Mucosa of gallbladder (tissue), 1 donor: ENCODE measurements at places on chromosomes 4 and X. TPM values are rescaled to one million over a fixed set of nuclear protein-coding genes. Genes with fewer than 3 reads are reported as not detected.

GRCh38 chr4:36420111-36420679 is 138.8 kb downstream of the DTHD1 start:
- DNase-seq = no peak

DNA sequence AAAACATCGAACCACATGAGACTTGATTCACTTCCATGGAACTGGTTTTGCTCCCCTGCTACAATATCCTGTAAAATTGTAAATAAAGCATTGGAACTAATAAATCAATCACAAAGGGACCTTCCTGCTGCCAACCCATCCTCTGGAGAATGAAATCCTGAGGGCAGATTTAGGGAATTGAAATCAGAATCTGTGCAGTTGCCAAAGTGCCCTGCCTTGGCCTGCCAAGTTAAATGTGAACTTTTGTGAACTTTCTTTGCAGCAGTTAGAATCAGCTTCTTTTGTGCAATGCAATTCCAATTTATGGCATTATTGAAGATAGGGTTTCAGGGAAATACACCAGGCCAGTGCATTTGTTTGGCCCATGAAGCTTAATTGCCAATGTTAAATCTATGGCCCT is 263.1 kb downstream of the PTTG2 start:
- no peak for DNase-seq

DNA sequence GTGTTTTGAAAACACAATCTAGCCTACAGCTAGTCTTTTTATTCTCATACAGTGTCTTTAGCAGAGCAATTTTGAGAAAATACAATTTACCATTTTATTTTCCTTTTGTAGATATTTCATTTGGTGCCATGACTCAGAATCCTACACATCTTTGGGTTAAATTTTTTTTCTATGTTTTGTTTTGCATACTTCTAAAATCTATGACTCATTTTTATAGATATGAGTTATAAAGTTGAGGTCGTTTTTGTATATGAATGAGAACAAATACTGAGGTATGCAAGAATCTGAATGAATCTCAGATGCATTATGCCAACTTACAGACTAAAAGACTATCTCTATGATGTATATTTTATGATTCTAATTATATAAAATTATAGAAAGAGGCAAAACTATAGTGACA is 206.5 kb upstream of the ANXA10 start:
- DNase-seq = no peak

DNA sequence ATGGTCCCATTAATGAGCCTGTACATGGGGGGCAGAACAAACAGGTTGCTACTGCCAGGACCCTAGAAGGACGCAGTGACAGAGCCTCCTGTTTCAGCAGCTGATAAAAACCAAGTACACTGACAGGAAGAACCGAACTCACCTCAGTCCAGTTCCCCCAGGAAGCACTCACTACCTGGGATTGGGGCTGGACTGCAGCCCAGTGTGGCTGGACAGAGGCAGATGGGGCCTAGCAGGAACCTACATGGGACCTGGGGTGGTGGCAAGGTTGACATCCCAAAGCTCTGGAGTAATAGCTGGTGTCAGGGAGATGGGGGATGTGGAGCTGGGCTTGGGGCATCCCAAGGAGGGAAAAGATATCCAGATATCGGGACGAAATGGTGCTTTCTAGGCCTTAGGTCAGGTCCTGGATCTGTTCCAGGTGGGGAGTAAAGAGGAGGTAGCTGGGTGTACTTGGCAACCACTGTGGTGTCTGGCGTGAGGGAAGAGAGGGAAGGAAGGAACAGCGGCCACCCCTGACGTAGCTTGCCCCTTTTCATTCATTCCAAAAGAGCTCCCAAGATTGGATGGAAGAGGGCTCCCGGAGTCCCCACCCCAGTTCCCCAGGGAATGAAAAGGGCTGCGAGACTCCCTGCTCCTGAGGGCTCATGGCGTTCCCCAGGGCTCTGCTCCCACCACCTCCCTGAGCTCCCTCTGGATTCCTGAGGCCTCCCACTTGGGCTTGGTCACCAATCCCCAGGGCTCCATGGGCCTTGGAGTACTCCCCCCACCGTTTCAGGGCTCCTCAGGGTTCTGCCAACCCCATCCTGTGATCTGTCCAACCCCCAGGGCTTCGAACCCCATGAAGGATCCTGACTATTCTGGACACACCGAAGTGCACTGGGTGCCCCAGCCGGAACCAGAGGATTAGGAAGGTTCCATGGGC is 4.5 kb downstream of the EMD start:
- no peak for DNase-seq

- DNase-seq = no peak
Observed at GRCh38 chrX:138519296-138519695, 192.2 kb downstream of the FGF13 start.

DNA sequence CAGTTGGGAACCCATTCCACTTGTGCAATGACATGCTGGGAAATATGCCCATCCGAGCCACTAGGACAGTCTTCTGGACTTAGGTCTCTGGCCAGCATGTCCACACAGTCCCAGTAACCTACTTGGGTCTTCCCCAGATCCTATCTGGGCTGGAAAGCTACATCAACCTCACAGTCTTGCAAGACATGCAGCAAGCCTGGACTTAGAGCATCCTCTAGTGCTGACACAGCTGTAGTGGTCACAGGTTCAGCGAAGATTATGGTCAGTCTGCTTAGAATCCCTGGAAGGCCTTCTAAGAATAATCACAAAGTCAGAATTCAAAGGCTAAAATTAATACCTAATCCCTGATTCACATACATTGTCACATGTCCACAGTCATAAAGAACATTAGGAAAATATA is 842.7 kb downstream of the STPG2 start:
- no peak for DNase-seq

- DNase-seq = no peak
Observed at GRCh38 chr4:107258359-107258758, 222.2 kb upstream of the DKK2 start.

- no peak for DNase-seq
Observed at GRCh38 chr4:143254491-143255226, 69.9 kb downstream of the USP38 start.

DNA sequence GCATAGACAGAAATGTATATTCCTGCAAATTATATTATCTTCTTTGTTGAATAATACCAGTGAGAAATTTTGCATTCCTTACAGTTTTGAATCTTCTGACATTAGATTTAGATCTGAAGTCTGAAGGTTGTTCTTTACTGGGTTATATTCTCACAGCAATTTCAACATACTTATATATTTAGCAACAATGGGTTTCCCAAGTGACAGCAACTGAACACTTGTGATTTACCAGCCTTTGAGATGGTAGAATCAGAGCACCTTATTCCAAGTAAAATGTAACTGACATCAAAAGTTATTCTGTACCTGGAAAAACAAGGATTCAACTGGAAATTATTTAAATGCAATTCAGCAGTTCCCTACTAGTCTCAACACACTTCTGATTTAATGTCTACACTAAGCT is 66.0 kb downstream of the RELL1 start:
- DNase-seq = no peak

- DNase-seq = no peak
Observed at GRCh38 chrX:120857240-120857639, 18.4 kb downstream of the CT47B1 start.

GRCh38 chr4:153521478-153521877 is 55.3 kb downstream of the TMEM131L start:
- no peak for DNase-seq

DNA sequence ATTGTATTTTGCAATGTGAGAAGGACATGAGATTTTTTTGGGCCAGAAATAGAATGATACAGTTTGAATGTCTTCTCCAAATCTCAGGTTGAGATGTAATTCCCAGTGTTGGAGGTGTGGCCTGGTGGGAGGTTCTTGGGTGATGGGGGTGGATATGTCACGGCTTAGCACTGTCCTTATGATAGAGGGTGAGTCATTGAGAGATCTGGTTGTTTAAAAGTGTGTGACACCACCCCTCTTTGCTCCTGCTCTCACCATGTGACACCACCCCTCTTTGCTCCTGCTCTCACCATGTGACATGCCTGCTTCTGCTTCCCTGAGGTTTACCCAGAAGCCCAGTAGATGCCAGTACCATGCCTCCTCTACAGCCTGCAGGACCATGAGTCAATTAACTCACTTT is 1226.9 kb downstream of the PCDH7 start:
- no peak for DNase-seq

- peak; percentile 80 for DNase-seq
Observed at GRCh38 chr4:23237771-23238170, 545.0 kb downstream of the GBA3 start.

DNA sequence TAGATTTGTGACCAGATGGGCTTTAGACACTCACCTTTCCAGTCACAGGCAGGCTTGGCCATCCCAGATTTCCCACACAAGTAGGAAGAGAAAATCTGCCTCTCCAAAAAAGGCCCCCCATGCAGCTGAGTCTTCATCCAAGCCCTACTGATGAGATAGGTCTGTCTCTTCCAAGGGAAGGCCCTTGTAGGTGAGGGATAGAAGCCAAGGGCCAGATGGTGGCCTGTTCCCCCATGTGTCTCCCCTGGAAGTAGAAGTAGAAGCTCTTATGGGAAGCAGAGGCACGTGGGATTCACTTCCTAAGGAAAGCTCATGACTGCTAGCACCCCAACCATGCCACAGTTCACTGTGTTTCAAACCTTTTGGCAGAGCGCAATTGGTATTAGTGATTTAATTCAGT is 81.5 kb downstream of the REPS2 start:
- no peak for DNase-seq

DNA sequence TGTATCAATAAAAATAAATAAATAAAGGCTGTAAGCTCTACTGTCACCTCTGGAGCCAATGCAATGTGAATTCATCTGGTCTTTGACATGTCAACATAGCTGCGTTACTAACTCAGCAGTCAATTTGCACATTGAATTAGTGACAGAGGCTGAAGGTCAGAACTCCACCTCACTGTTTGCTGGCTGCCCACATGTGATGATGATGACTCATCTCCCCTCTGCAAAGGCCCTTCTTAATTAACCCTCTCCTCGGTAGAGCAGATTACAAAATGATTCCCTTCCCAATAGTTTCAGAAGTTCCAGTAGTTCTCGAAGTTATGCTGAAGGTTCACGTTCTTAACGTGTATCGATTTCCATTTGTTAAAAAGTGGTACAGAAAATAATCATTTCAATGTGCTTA is 1626.0 kb upstream of the TENM3 start:
- no peak for DNase-seq

DNA sequence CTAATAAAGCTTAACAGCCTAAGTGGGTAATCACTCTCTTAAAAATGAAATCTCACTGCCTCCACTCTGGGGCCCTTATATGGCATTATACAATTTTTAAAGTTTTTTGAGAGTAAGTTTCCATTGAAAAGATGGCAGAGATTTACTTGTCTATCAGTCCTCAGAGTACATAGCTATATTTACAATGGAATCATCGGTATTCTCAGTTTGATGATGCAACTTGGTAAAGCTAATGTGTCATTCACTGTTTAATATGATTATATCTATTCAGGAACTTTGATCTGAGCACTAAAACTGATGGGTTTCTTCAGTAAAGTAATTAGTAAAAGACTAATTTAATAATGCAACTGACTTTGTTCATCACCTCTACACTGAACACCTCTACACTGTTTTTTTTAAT is 51.6 kb downstream of the CT47B1 start:
- no peak for DNase-seq

DNA sequence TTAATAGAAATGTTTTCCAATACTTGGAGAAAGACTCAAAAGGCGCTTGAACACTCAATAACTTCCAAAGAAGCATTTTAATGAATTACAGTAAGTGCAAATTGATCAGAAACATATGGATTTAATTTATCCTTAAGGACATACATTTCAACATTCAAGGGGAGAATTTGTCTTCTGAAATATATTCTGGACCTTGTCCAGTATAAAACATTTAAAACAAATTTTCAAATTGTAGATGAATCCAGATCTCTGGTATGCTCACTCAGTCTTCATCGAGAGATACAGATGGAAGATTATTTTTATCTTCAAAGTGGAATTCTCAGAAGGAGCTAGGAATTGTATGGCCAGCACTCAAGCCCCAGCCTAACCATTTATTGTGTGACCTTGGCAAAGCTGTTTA is 310.4 kb downstream of the ZNF674 start:
- no peak for DNase-seq

- no peak for DNase-seq
Observed at GRCh38 chr4:85672116-85672515, 197.2 kb downstream of the ARHGAP24 start.

DNA sequence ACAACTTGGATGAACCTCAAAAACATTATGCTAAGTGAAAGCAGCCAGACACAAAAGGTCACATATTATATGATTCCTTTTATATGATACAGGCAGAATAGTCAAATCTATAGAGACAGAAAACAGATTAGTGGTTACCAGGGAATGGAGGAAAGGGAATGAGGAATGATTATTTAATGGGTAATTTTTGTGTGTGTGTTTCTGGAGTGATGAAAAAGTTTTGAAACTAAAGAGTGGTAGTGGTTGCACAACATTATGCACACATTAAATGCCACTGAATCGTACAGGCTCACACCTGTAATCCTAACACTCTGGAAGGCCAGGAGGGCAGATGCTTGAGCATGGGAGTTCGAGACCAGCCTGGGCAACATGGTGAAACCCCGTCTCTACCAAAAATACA is 19.6 kb upstream of the SOD3 start:
- no peak for DNase-seq

DNA sequence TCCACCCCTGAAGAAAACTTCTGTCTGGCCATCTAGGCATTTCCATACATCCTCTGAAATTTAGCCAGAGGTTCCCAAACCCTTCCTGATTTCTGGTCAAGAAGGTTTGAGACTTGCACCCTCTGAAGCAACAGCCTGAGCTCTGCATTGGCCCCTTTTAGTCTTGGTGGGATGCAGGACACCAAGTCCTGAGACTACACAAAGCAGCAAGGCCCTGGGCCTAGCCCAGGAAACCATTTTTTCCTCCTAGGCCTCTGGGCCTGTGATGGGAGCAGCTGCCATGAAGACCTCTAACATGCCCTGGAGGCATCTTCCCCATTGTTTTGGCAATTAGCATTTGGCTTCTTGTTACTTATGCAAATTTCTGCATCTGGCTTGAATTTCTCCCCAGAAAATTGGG is 196.6 kb downstream of the IL1RAPL2 start:
- DNase-seq = no peak

GRCh38 chr4:153528705-153529485 is 62.7 kb downstream of the TMEM131L start:
- no peak for DNase-seq

Gene NHSL2
- total RNA-seq = 13.6 TPM

Gene SLC25A4
- total RNA-seq = 58.9 TPM

Gene KLKB1
- total RNA-seq = 3.7 TPM

Gene TAF7L
- not detected for total RNA-seq

Gene UFSP2
- 29.7 TPM for total RNA-seq

Gene SPIN4
- total RNA-seq = 2.3 TPM

Gene HSFX3
- total RNA-seq = not detected

Gene GYPA
- total RNA-seq = 0.69 TPM
